ENCODE measurements at places on chromosomes 1 and 21.

- no peak for DNase-seq
Observed at GRCh38 chr1:161226759-161227158, 899 bp downstream of the TOMM40L start.

GRCh38 chr1:229015806-229016205, 255.1 kb upstream of the RAB4A start:
- DNase-seq: no peak

DNA sequence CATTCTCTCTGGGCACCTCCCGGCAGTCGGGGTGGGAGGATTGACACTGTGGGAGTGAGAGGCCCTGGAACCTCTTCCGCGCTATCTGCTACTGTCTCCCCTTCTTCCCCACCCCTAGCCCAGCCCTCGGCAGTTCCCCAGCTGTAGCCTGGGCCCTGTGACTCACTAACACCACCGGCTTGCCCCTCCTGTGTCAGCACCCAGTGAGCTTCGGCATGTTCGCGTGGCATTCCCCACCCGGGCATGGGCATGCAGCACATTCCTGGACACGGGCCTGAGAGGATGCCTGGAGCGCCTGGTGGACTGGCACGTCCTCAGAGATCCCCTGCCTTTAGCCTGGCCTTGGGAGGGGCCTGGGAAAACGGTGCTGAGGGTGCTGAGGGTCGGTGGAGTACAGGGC, 1.3 kb downstream of the CDK18 start:
- no peak for DNase-seq

DNA sequence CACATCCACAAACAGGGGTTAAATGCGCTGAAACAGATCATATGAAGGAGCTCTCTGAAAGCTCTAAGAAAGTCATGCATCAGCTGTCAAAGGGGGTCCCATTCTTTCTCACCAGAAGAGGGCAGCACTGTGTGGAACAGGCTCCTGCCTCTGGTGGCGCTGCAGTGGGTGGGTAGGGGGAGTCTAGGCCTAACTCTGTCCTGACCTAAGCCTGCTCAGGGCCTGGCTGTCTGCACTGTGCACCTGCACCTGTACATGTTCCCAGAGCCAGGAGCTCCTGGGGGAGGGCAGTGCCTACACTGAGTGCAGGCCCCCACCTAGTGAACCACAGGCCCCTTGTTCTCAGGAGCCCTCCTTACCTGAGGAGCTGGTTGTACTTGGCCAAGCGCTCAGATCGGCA, 16.0 kb downstream of the ENO1 start:
- DNase-seq: no peak

DNA sequence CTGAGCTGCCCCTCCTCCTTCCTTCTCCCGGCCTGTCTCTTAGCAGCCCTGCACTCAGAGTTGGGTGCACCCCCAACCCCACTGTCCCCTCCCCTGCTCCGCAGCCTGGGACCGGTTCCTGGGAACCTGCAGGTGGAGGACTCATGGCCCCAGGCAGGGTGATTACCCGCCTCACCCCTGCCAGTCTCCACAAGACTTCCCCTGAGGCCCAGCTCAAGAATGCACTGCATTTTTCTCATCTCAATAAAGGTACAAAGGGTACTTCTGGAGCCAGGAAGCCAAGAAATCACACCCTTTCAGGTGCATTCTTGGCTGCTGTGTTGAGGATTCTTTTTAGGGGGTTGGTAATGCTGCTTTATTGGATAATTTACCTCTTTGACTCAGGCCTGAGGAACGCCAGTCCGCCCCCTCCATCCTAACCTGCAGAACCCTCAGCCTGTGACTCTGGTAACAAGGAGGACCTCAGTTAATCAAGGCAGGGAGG, 126.3 kb upstream of the TMPRSS2 start:
- no peak for DNase-seq

DNA sequence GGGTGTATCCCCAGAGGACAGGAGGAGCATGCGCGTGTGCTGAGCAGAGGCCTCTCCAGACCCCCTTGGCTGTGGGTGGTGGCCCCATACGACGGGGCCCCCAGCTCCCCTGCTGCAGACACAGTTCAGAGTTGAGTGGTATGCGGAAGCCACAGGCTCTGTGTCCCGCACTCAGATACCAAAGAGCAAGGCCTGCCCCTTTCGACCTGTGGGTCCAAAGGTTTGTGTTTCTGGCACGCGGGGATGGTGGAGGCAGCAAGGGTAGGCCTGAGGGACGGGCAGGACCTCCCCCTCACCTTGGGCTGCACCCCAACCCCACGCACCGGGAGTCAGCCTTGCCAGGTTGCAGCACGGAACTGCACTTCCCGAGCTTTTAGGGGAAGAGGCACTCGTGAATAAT, at the start of gene KCNAB2:
Gene KCNAB2, plus strand, starts transcription at position 328 of the 400 bp plus-strand sequence. CDS start 5,649 bp downstream, outside the sequence.
- DNase-seq: no peak

DNA sequence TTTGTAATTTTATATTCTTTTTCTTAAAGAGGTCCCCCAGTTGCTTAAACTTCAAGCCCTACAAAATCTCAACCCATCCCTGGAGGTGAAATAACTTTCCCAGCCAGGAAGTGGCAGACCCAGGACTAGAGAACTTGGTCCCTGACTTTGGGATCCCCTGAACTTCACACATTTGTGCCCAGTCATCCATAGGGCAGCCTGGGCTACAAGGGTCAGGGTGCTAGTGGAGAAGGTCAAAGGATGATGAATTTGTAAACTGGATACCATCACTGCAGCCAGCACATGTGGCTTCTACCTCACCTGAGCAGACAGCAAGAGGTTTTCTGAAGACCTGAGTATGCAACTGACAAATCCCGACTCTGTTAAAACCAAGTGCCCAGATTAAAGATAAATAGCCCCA, 31.4 kb downstream of the HIVEP3 start:
- no peak for DNase-seq

DNA sequence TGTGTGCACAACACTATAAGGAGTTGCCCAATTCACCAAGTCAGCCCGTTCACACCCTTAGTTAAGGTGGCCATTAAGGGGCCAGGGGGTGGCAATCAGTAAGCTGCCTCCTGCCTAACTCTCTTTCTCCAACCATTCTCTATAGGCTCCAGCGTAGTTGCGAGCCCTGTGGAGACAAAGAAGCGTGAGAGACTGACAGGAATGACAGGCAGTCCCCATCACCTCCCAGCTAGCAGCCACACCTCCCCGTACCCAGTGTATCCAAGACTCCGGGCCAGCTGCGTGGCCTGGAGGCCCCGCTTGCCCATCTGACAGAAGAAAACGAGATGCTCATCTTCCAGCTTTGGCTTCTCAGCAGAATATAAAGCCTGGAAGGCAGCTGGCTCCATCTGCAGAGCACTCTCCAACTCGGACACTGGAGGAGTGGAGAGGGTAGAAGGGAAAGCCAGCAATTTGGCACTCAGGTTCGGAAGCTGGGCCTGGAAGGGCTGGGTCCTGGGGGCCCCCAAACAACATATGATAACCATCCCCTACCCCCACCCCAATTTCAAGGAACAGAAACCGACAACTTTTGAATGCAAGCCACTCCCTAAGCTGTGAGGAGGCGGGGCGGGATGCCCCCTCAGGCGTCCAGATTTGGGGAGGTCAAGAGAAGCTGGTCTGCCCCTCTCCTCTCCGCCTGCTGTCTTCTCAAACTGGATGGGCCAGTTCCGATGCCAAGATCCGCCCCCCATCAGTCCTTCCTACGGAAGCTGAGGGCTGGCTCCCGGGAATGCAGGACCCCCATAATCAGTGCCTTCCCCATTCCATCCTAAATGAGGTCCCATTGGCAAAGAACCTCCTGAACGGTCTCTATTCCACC, 872 bp downstream of the TSTD1 start:
- DNase-seq: peak; percentile 32

DNA sequence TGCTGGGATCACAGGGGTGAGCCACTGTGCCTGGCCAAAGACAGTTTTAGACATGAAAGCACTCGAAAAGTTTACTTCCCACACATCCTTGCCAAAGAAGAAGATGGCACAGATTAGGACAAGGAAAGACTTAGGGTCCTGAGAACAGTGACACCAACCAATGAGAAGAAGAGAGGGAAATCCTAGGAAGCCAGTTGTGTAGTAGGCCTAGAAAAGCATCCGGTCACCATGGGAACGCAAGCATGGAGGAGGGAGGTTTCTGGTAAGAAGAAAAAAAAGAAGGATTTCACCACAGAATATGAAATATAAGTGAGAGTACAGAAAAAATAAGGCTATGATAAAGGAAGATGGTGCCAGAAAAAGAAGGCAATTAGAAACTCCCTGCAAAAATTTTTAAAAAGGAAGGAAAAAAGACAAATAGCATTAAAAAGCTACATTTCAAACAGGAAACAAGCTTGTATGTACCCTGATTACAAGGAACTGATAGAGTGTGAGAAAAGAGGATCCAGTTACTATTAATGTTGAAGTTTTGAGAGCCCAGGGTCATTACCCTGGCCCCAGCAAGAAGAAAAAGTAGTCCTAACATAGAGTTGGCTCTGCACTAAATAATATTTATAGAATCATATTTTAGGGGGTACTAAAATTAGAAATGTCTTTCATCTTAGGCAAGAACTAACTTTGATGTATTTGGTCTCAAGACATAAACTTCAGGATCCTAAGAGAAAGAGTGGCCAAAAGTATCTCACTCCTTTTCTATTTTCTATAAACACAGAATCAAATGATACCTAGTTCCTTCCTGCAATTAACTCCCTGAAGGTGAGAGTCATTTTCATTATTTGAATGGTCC, 16.1 kb downstream of the DIPK1A start:
- DNase-seq: no peak

GRCh38 chr1:203507759-203508158, 13.8 kb downstream of the OPTC start:
- no peak for DNase-seq

DNA sequence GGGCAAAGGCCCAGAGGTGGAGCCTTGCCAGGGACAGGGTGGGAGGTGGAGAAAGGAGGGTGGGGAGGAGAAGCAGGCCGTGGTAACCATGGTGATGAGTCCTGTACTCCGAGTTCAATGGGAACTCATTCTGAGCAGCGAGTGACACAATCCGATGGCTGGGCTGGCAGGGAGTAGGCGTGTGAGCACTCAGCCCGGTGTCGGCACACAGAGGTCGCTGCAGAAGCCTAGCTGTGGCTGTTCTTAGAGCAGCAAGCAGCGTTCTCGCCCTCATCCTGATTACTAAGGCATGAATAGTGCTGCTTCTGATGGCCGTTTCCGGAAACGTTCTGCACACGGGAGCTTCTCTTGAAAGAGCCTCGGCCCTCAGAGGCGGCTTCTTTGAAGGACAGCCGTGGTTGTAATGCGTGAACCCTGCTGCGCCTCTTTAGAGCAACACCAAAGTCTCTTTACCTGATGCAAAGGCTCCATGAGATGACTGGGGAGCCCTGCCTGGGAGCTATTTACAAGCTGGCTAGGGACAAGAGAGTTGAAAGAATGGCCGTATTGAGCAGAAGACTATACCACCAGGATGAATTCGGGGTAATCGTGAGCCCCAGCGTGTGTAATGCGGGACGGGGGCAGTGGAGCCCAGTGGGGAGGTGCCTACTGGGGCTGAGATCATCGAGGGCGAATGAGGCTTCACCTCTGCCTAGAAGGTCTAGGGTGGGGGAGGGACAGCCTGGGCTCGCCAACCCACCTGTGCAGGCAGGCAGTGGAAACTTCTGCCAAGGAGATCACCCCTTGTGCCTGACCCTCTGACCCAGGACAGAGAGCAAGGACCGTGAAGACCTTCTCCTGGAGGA, 72.8 kb upstream of the PAX7 start:
- peak; percentile 89 for DNase-seq

DNA sequence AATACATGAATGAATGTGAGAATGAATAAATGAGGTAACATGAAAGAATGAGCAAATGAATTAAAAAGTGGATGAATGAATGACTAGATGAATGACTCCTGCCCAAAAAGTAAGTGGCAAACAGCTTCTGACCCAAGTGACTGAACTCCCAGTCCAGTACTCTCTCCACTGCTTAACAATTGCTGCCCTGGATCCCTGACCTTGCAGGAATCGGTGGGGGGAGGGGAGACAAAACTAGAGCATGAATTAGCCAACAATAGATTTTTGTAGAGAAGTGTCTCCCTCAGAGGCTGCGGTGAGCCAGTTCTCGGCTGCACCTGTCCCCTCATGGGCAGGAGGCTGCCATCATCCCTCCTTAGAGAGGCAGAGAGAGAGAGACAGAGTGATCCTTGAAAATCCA, 5.9 kb upstream of the GRIK3 start:
- peak; percentile 83 for DNase-seq

- DNase-seq: peak; percentile 65
Observed at GRCh38 chr1:42456754-42457089, 379 bp downstream of the PPCS start.

DNA sequence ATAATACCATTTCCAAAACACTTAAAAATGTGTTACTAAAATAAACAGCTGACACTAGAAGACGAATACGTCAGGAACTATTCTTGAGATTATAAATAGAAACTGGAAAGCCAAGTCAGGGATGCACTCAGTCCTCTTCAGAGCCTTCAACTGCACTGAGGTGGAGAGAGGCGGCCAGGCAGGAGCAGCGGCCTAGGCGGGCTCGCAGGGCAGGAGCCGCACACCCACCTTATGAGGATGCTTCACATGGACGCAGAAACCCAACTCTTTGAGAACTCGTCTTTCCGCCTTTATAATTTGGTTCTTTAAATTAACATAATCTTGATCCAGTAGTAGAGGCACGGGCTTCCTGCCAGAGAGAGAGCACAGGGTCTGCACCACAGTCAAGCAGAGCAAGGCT, 4.0 kb downstream of the CCNL2 start:
- no peak for DNase-seq

DNA sequence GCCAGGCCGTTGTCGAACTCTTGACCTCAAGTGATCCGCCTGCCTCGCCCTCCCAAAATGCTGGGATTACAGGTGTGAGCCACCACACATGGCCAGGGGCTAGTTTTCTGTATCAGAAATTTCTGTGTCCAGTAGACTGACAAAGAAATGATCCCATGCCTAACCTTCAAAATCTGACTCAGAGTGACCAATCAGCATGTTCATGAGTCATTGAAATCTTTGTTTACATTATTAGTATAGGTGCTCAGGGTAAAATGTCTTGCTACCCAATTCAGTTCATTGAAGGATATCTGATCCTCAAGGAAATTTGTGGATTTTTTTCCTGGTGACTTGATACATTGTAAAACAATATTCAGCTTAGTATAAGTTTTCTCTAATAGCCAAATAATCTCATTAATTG, 11.0 kb upstream of the LDLRAD2 start:
- DNase-seq: no peak

- DNase-seq: no peak
Observed at GRCh38 chr1:109273570-109274288, 9.2 kb downstream of the PSRC1 start.

GRCh38 chr1:1428174-1428573, 7.1 kb upstream of the ANKRD65 start:
- no peak for DNase-seq
